ENCODE measurements at places on chromosomes 2 and 18. TPM values are rescaled to one million over a fixed set of nuclear protein-coding genes. Genes with fewer than 3 reads are reported as not detected.

IL36A gene
- polyA plus RNA-seq: not detected

ZNF513 gene
- 10.2 TPM for polyA plus RNA-seq

CCBE1 gene
- 0.01 TPM for polyA plus RNA-seq

CPLX4 gene
- not detected for polyA plus RNA-seq

COL4A3 gene
- 3.1 TPM for polyA plus RNA-seq

DSEL gene
- polyA plus RNA-seq: 0.82 TPM

NUP35 gene
- 9.0 TPM for polyA plus RNA-seq

SERPINB10 gene
- polyA plus RNA-seq: not detected

- no peak overlapping the region for H3K27ac ChIP-seq
- DNase-seq: no peak
- H3K4me1 ChIP-seq: no peaks in the 10 kb centered on the region
- no peaks in the 10 kb centered on the region for H3K36me3 ChIP-seq
- H3K4me3 ChIP-seq: no peak overlapping the region
- no peaks in the 10 kb centered on the region for H3K27me3 ChIP-seq
Observed at GRCh38 chr2:26685989-26686839, 6.3 kb upstream of the KCNK3 start.

GRCh38 chr2:208531361-208531760 lies 124.8 kb downstream of the PTH2R start:
- DNase-seq: no peak
- H3K36me3 ChIP-seq: no peaks in the 10 kb centered on the region
- H3K27me3 ChIP-seq: no peaks in the 10 kb centered on the region
- no peak overlapping the region for H3K27ac ChIP-seq

- H3K36me3 ChIP-seq: no peaks in the 10 kb centered on the region
- H3K27ac ChIP-seq: no peak overlapping the region
- no peaks in the 10 kb centered on the region for H3K27me3 ChIP-seq
- no peaks in the 10 kb centered on the region for H3K4me1 ChIP-seq
- no peak overlapping the region for H3K4me3 ChIP-seq
Observed at GRCh38 chr2:164069540-164069939, 333.7 kb upstream of the FIGN start.

DNA sequence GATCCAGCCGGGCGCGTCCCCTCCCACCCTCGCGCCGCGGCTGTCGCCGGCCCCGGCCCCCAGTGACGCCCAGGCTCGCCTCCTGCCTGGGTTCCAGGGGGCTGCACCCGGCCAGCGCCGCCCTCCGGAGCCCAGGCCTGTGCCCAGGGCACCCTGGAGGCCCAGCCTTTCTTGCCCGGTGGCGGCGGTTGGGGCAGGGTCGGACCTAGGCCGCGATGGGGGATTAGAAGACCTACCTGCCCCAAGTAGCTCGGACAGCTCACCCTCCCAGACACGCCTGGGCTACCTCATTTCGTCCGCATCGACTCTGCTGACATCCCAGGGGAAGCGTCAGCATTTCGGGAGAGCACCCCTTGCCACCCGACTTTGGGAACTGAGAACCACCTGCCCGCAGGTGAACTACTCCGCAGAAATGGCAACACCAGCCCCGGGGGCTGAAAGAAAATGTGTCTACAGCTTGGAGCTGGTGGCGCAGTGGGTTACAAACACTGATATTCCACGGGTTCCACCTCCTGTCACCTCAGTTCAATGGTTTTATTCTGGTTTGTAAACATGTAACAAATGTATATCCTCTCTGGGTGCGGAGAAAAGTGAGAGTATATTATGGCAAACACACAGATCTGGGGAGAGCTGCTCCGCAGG lies 834 bp upstream of the ARL4C start:
- peaks cover 6% of the 10 kb centered on the region for H3K4me1 ChIP-seq
- no peak for DNase-seq
- H3K36me3 ChIP-seq: no peaks in the 10 kb centered on the region
- H3K27me3 ChIP-seq: no peaks in the 10 kb centered on the region

GRCh38 chr18:9738266-9738969 lies 30.3 kb downstream of the RAB31 start:
- no peak overlapping the region for H3K4me3 ChIP-seq
- H3K4me1 ChIP-seq: peaks cover 4% of the 10 kb centered on the region
- no peak for DNase-seq
- H3K27me3 ChIP-seq: no peaks in the 10 kb centered on the region

GRCh38 chr2:239715606-239716005 lies 309.5 kb downstream of the NDUFA10 start:
- DNase-seq: no peak
- no peak overlapping the region for H3K4me3 ChIP-seq
- H3K27ac ChIP-seq: no peak overlapping the region

DNA sequence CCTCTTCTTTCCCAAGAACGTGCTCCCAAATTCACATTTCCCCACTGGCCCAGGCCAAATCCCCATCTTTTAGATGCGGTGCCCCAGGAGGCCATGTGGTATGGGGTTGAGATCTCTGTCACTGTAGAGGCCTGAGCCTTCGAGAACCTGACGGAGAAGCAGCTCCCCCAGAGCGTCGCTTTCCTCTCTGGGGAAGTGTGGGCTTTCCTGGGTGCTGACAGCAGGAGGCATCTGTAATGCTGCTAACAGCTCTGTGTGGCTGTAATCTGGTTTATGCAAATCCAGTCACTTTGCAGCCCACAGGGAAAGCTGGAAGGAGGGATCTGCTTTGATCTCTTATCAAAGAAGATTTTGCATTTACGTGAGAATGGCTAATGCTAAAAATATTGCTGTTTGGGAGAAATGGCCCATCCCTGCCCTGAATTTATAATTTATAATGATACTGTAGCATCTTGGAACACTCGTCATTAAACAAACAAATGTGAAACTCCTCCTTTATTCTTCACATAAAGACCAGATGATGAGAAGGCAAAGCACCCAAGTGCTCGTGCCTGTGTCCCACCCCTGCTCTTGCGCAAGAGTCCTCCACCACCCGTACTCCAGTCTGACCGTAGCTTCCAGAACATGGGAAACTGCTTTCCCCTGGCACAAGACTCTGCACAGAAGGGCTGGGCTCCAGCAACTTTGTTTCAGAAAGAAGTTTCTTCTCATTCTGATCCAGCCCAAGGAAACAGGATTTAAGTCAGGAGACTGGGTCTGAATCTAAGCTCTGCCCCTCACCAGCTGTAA lies 109.9 kb upstream of the EPC2 start:
- H3K36me3 ChIP-seq: no peaks in the 10 kb centered on the region
- DNase-seq: peak; percentile 40
- no peaks in the 10 kb centered on the region for H3K4me1 ChIP-seq
- no peak overlapping the region for H3K27ac ChIP-seq
- H3K27me3 ChIP-seq: no peaks in the 10 kb centered on the region

GRCh38 chr18:79936641-79937040 lies 14.8 kb downstream of the SLC66A2 start:
- no peak overlapping the region for H3K4me3 ChIP-seq
- no peak overlapping the region for H3K27ac ChIP-seq
- no peaks in the 10 kb centered on the region for H3K27me3 ChIP-seq
- DNase-seq: no peak

DNA sequence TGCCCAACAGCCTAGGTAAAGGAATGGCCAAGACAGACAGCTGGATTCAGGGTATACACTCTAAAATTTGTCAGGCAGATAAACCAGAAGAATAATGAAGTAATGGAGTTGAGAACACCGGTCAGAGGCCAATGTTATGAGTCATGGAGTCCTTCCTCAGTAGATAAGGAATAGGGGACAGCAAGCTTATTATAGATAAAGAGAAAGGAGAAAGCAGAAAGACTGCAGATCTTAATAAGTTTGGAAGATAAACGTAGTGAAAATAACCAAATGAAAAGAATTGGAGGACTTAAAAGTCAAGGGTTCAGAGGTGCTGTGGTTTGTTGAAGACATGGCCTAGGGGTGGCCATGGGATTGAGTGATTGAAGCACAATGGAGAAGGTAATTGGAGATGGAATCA lies 63.5 kb upstream of the NFE2L2 start:
- H3K27ac ChIP-seq: no peak overlapping the region
- no peak overlapping the region for H3K4me3 ChIP-seq
- no peak for DNase-seq
- peaks cover 6% of the 10 kb centered on the region for H3K4me1 ChIP-seq
- no peaks in the 10 kb centered on the region for H3K36me3 ChIP-seq

DNA sequence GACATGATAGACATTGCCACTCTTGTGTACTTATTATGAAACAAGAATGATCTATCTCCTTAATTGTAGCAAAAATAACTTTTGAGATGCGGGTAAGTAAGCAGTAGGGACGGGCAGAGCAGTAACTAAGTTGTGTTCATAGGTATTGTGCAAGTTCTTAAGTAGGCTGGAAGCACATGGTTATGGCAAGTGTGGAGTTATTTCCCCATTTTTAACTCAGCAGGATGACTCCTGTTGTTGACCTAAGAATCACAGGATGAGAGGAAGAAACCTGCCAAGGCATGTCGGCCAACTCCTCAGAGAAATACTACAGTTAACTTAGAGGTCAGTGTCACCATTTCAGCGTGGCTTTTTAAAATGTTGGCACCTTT lies 51.1 kb upstream of the FN1 start:
- no peak overlapping the region for H3K4me3 ChIP-seq
- H3K27ac ChIP-seq: no peak overlapping the region
- no peaks in the 10 kb centered on the region for H3K36me3 ChIP-seq
- no peak for DNase-seq
- no peaks in the 10 kb centered on the region for H3K27me3 ChIP-seq

DNA sequence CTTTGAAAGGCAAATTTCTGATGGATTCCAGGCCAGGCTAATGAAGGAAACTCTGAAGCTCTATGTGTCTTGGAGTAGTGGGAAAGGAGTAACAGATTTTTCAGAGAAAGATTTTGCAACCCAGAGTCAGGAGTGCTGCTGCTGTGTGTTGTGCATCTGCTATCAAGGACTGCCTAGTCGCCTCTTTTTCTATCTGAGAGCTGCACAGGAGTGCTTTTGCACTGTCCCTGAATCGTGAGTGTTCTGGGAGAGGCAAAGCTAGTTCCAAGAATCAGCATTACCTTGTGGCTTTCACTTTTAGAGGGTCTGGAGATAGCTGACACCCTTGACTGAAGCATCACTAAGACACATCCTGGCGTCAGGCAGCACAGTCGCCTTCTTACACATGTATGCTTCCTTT lies 336.4 kb downstream of the PARD3B start:
- DNase-seq: no peak
- H3K27ac ChIP-seq: no peak overlapping the region
- H3K4me1 ChIP-seq: no peaks in the 10 kb centered on the region
- no peaks in the 10 kb centered on the region for H3K36me3 ChIP-seq
- H3K27me3 ChIP-seq: no peaks in the 10 kb centered on the region

GRCh38 chr2:43270930-43271615 lies 44.7 kb upstream of the ZFP36L2 start:
- no peaks in the 10 kb centered on the region for H3K27me3 ChIP-seq
- no peaks in the 10 kb centered on the region for H3K36me3 ChIP-seq
- H3K4me1 ChIP-seq: peaks cover 12% of the 10 kb centered on the region
- H3K4me3 ChIP-seq: no peak overlapping the region
- DNase-seq: no peak
